ENCODE measurements at places on chromosomes 6 and 20. TPM values are rescaled to one million over a fixed set of nuclear protein-coding genes. Genes with fewer than 3 reads are reported as not detected.

DNA sequence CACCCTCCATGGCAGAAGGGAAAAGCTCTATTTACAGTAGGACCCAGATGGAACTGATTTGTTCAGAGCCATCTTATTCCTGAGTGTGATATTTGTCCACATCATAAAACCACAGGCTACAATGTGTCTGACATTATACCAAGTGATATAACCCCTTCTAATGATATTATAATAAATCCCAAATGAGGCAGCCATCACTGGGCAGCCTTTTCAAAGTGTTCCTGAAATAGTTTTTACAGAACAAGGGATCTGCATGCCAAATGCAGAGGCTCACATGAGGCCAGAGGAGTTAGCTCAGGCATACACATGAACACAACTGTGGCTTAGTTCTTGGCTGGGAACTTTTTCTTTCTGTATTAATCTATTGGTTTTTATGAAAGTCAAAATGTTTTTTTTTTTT lies 207.7 kb downstream of the MAFB start:
- H3K27ac ChIP-seq: no peak overlapping the region
- no peak overlapping the region for H3K4me3 ChIP-seq
- H3K4me1 ChIP-seq: no peaks in the 10 kb centered on the region
- H3K36me3 ChIP-seq: no peaks in the 10 kb centered on the region
- no peaks in the 10 kb centered on the region for H3K27me3 ChIP-seq

GRCh38 chr20:22802296-22802695 lies 217.9 kb upstream of the FOXA2 start:
- H3K36me3 ChIP-seq: no peaks in the 10 kb centered on the region
- no peak overlapping the region for H3K27ac ChIP-seq
- H3K4me3 ChIP-seq: no peak overlapping the region
- no peaks in the 10 kb centered on the region for H3K27me3 ChIP-seq
- DNase-seq: no peak

- H3K4me1 ChIP-seq: no peaks in the 10 kb centered on the region
- H3K36me3 ChIP-seq: no peaks in the 10 kb centered on the region
- no peak overlapping the region for H3K27ac ChIP-seq
- no peaks in the 10 kb centered on the region for H3K27me3 ChIP-seq
Measured at GRCh38 chr6:157486572-157486971, 105.6 kb downstream of the ZDHHC14 start.

- H3K36me3 ChIP-seq: no peaks in the 10 kb centered on the region
- no peaks in the 10 kb centered on the region for H3K27me3 ChIP-seq
- H3K4me1 ChIP-seq: no peaks in the 10 kb centered on the region
- H3K27ac ChIP-seq: no peak overlapping the region
Measured at GRCh38 chr6:17002123-17002522, 99.7 kb upstream of the STMND1 start.

Gene CCN5
- 58.0 TPM for total RNA-seq
